Upper lobe of left lung (tissue), 6 donors: ENCODE measurements at places on chromosomes 7 and 10.

DNA sequence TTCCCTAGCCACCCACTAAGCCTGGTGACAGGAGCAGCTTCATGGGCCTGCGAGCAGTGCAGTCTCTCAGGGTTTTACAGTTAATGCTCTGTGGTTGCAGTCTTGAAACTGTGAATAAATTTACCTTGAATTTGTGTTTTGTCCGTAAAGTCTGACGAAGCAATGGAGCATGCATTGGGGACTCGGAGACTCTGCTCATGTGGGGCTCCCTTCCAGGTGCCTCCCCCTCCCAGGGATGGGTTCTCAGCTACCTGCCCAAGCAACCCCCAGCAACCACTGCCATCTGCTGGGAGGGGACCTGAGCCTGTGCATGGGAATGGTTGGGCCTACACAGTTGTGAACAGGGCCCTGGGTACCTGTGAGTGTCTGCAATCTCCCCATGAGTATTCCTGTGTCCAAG, 36.3 kb upstream of the IKZF1 start:
- no peak for DNase-seq

DNA sequence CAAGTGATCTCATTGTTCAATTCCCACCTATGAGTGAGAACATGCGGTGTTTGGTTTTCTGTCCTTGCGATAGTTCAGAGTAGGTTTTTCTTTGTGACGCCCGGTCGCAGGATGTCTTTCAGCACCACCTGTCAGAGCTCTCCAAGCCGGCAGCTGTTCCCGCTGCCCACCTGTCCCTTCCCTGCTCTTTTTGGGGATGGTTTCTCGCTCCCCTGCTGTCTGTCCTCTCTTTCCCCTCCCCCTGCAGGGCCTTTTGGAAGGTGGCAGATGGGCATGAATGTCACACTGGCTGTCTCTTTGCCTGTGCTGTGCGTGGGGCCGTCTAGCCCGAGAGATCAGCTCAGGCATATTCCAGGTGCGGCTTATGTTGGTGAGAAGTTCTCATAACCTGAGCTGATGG, 137.0 kb downstream of the GRK5 start:
- no peak for DNase-seq

- no peak for DNase-seq
Measured at GRCh38 chr7:50056131-50056530, 36.9 kb downstream of the ZPBP start.

DNA sequence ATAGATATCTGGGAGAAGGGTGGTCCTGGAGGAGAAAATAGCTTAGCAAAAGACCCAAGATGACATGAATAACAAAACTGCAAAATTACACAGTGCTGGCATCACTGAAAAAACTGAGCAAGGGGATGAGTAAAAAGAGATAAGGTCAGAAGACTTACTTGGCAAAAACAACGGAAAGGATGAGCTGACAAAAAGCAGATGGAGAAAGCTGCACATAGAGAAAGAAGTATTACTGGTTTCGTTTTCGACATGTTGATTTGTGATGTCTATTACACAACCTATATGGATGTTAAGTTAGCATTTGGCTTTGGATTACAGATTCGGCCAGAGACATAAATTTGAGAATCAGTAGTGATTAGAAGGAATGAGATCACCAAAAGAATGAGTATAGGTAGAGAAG, 132.1 kb downstream of the MACC1 start:
- DNase-seq = no peak

GRCh38 chr7:51142741-51143385, 173.7 kb downstream of the COBL start:
- no peak for DNase-seq

DNA sequence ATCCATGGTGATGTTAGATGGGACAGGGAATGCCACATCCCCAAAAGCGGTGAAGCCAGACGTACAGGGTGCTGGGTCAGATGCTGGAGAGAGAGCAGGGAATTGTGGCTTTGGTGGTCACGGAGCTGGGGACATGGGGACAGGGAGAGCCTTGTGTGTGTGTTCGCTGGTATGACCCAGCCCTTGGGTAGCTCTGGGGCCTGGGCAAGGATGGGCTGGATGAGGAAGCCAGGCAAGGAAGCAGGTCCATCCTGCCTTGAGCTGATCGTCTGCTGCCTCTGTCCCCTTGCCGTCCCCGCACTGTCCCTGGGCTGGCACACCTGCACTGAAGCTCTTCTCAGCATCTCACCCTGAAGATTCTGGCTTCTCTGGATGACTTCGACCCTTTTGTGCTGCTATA, 15.4 kb upstream of the CLDN4 start:
- DNase-seq = peak; percentile 17

DNA sequence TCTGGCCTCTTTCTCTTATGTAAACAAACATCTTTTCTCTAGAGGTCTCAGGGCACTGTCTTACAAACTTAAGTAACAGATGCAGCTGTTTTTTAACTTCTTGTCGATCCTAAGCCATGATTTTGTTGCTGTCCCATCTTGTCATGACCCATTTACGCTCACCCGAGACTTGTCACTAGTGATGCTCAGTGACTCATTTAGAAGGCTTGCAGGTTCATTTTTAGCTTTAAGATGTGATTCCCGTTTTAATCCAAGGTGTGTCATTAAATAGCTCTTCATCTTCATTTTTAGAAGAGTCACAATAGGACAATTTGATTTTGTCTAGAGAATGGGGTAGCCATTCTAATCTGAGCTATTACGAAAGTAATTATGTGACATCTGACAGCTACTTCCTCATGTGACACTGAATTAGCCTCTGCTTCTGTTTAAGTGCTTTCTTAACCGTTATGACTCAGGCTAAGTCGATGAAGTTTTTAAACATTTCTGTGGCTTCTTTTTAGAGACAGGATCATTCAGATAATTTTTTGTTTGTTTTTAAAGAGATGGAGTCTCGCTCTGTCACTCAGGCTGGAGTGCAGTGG, 42.7 kb downstream of the SPDYE5 start:
- DNase-seq = no peak

GRCh38 chr10:124032971-124033886, 60.2 kb downstream of the CHST15 start:
- DNase-seq = no peak

GRCh38 chr10:60352105-60352504, 37.6 kb downstream of the ANK3 start:
- DNase-seq = no peak

GRCh38 chr7:99666013-99666395, 13.8 kb downstream of the CYP3A5 start:
- DNase-seq = no peak

- no peak for DNase-seq
Measured at GRCh38 chr7:41059796-41060195, 643.1 kb downstream of the INHBA start.

DNA sequence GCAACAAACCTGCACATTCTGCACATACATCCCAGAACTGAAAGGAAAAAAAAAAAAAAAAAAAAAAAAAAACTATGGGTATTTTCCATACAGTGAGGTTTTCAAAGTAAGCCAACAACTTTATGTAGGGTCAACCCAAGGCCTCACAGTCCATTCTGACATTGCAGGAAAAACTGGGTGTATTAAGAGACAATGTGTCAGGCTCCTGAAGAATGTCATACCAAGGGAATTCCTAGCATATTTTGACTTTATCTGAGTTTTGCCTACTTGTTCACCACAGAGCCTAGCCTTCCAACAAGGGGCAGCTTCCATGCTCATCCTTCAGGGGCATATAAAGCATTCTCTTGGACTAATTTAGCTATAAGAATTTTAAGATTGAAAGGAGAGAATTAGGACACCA, 368.9 kb downstream of the PLXDC2 start:
- no peak for DNase-seq

DNA sequence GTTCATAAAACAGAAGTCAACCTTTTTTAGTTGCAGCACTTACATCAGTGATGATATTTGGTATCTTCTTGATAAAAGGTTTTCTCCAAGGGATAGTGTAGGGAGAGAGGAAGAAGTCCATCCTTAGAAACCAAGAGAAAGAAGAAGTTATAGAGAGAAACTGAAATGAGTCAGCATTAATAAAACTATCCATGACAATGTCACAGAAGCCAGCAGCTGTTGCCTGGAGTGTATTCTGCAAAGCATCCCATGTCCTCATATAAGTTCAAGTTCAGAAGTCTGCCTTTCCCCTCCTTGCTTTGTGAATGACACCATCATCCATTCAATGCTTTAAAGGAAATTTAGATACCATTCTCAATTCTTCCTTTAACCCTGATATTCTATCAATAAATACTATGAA, 14.4 kb upstream of the COL1A2 start:
- no peak for DNase-seq

GRCh38 chr7:103119791-103120291, 29.1 kb downstream of the NAPEPLD start:
- DNase-seq = no peak

DNA sequence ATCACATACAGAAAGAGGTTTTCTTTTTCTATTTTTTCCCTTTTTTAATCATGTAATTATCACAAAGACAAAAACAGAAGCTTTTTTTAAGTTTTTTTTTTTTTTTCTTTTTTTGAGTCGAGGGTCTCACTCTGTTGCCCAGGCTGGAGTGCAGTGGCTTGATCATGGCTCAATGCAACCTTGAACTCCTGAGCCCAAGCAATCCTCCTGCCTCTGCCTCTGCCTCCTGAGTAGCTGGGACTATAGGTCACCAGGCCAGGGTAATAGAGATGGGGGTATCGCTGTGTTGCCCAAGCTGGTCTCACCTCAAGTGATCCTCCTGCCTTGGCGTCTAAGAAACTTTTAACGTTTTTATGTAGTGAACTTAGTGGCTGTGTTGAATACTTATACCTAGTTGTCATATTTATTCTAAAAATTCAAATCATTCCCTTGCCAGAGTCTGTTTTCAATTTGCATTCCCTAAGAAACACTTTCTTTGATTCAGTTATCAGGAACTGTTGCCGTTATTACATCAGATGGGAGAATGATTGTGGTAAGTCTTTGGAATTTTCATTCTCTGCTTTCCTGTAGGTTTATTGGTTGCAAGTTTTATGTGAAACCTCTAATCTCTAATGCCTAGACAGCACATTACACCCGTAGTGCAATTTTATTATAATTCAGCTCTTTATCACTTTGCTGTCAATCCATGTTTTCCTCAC, 1.3 kb downstream of the LSM8 start:
- no peak for DNase-seq

DNA sequence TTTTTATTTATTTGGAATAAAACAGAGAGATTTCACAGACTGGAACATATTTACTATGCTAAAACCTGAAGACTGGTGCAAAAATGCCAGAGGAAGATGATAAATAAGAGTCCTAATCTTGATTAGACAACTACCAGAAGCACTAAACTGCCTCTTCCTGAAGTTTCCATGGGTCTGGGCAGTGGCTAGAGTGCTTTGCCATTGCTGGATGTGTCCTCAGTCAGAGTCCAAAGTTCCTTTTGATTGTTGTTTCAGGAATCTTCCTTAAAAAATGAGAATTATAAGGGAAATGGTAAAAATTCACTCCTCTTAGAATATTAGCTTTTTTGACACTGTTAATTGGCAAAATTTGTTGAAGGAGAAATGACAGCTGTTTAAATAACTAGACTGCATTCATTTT, 86.3 kb upstream of the AHR start:
- DNase-seq = no peak

- no peak for DNase-seq
Measured at GRCh38 chr10:61786728-61787127, 114.8 kb upstream of the ARID5B start.

DNA sequence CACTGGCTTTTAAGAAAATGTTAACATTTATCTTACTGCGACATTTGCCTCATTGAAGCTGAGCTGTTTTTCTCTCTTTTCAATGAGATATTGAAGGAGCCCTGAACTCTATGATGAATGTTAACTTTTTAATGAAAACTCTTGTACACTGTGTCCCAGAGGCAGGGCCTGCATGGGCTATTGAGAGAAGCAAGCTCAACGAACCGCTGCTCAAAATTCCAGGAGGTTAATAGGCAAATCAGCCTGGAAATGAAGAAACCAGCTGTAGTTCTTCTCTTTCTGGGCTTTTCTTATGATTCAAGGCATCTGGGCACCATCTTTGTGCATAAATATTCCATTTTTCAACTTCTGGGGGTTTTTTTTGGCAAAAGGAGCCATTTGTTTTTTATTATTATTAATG, 168.4 kb upstream of the NPVF start:
- DNase-seq = no peak

- DNase-seq = peak; percentile 18
Measured at GRCh38 chr7:86949052-86949778, 110.2 kb downstream of the ELAPOR2 start.

- DNase-seq = no peak
Measured at GRCh38 chr10:100628061-100628460, 92.3 kb downstream of the HIF1AN start.

DNA sequence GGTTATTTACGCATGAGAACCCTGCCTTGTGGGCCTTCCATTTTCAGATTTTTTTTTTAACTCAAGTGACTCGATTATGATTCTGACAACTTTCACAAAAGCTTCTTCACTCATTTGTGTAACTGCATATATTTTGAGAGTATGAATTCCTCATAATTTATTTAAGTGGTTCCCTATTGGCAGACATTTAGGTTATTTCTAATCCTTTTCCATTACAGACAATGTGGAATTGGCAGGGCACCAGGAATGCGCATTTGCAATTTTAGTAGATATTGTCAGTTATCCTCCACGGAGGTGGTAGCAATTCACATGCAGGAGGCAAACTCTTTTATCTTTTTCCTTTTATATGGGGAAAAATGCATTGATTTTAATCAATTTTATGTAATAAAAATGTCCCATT, 2.5 kb downstream of the TMEM176B start:
- no peak for DNase-seq

DNA sequence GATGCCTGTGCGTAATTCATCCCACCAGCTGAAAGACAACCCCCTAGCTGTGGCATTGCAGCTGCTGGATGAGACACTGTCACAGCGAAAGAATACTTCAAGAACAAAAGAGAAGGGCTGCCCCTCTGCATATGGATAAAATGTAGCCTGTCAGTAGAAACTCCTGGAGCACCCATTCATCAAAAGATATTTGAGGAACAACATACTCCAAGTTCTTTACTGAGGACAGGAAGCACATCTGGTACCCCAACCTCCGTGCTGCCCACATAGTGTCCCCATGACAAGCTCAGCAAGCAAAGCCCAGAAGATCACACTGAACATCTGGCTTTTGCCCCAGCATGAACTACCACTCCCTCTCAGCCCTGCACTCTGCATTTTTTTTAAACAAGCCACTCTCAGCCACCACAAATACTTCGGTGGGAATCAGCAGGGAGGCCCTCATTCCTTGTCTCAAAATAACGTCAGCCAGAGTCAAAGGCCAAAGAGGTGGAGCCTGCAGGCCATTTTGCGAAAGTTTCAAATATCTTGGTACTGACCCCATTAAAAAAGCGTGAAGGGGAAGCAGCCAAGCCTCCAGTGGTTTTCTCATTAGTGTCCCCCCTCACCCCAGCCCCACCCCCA, 1.7 kb downstream of the CREB3L2 start:
- peak; percentile 37 for DNase-seq

- DNase-seq = no peak
Measured at GRCh38 chr7:46137725-46138124, 216.7 kb upstream of the IGFBP3 start.

GRCh38 chr7:26850193-26850651, 14.2 kb downstream of the SKAP2 start:
- DNase-seq = no peak

GRCh38 chr10:69732147-69732825, 69.4 kb upstream of the COL13A1 start:
- DNase-seq = no peak
